Daoy (cell line): ENCODE measurements at places on chromosomes 1 and 21. TPM values are rescaled to one million over a fixed set of nuclear protein-coding genes. Genes with fewer than 3 reads are reported as not detected.
A peak's percentile ranks its signal among the peaks of the same experiment; 100 is the strongest.

DNA sequence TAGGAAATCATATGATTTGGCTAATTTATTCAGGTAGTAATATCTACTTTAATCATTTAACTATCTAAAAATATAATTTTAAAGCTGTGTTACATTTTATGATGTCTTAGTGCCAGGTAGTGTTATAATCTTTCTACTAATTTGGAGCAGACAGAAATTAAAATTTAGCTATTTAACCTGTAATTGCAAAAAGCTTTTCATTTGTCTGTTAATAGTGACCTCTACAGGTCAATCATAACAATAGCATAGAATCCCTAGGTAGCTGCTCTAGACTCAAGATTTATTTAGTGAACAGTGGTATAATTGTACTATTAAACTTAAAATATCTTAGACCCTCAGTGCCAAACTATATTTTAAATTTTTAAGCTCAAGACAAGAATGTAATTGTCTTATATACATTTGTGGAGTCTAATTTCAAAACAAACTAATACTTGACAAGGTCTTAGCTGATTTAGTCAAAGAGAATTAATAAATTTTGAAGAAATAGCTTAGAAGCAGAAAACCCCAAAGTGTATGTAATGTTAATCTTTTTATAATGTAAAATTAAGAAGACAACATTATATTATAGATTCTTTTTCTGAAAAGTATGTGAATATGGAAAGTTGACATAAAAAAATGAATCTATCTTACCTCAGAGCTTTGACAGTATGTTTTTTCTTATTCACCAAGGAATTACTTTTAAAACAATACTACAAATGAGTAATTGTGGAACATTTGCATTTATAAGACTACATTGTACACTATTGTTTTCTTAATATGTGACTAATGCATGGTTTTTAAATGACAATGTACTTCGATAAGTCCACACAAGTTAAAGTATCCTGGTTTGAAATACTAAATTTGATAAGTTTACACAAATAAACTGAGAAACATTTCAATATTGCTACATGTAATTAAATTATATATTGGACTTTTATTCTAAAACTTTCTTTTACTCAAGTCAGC, 64.1 kb upstream of the RNPC3 start:
- no peak for DNase-seq

- peak; percentile 72 for DNase-seq
These were observed at the start of gene CSMD2 for GRCh38 chr1:34164771-34165391. Gene CSMD2, minus strand, starts transcription at chr1:34165230. Its CDS starts 133 bp downstream, at chr1:34165097.

GRCh38 chr1:208036106-208036808, 125.3 kb upstream of the CD34 start:
- DNase-seq = no peak

DNA sequence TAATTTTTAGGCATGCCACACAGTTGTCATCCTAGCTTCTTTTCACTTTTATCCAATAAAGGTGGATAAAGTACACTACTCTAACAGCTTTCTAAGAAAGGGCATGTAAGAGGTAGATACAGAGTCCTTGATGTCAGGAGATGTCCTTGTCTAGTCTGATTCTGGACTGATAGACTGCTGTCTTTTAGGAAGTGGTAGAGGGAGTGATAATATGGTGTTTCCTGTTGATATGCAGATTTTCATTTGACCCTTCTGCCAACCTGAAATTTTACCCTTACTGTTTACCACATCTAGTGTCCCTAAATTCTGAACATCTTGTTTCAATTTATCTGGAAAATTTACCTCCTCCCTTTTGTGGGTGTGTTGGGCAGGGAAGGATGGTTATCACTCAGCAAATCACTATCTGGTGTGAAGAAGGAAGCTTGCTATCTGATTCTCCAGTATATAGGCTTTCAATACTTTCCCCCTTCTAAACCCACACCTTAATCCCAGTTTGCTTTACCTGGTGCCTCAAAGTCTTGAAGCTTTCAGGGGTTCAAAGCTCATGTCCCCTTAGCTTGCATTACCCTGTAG, 354.9 kb upstream of the SNX7 start:
- DNase-seq = no peak

- DNase-seq = no peak
These were observed 21.0 kb upstream of the CBR3 start for GRCh38 chr21:36113647-36114428.

DNA sequence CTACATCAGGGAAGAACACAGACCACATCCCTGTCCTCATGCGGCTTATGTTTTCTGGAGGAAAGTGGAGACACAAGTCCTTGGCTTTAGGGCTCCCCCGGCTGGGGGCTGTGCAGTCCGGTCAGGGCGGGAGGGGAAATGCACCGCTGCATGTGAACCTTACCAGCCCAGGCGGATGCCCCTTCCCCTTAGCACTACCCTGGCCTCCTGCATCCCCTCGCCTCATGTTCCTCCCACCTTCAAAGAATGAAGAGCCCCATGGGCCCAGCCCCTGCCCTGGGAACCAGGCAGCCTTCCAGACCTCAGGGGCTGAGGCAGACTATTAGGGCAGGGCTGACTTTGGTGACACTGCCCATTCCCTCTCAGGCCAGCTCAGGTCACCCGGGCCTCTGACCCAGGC, 45.5 kb downstream of the TNNT2 start:
- DNase-seq = no peak

DNA sequence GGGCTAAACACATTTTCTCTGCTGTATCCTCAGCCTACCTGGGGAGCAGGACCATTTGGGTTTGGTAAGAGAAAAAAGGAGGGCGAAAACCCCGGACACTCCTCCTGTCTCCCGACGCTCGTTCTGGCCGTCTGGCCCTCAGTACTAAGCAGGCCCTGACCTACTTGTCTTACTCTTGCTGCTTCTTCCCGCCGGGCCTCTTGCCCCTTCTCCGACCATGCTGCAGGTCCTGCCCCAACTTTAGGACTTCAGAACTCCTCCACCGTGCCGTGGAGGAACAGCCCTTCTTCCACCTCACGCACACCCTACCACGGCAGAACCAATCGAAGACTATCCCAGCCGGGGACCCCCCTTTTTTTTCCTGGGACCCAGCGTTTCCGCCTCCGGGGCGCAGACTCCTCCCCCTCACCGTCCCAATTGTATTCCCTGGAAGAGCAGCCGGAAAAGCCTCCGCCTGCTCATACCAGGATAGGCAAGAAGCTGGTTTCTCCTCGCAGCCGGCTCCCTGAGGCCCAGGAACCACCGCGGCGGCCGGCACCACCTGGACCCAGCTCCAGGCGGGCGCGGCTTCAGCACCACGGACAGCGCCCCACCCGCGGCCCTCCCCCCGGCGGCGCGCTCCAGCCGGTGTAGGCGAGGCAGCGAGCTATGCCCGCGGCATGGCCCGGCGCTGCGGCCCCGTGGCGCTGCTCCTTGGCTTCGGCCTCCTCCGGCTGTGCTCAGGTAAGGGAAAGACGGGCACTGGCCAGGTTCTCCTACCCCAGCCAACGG, at the start of gene CHRNB2:
TSS of gene CHRNB2 (plus strand) at position 393 of the 771 bp plus-strand sequence. CDS start at position 660, 267 bp downstream.
- peak; percentile 81 for DNase-seq

GRCh38 chr1:170530972-170531757, 801 bp upstream of the GORAB start:
- no peak for DNase-seq

DNA sequence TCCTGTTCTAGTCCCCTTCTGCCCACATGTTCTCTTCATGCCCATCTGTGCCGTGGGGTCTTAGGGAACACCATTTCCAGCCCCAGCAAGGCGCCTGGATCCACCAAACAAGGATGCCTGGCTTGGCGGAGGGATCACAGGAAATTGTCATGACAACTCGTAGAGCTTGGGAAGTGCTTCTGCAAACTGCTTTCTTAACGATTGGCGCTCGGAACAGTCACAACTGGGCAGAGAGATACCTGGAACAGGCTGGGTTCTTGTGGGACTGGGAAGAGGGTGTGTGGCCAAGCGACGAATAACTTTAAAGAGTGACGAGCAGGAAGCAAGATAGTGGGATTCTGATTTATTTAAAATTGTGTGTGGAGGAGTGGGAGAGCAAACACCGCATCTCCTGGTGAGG, 329.8 kb downstream of the RPS6KC1 start:
- DNase-seq = no peak

DNA sequence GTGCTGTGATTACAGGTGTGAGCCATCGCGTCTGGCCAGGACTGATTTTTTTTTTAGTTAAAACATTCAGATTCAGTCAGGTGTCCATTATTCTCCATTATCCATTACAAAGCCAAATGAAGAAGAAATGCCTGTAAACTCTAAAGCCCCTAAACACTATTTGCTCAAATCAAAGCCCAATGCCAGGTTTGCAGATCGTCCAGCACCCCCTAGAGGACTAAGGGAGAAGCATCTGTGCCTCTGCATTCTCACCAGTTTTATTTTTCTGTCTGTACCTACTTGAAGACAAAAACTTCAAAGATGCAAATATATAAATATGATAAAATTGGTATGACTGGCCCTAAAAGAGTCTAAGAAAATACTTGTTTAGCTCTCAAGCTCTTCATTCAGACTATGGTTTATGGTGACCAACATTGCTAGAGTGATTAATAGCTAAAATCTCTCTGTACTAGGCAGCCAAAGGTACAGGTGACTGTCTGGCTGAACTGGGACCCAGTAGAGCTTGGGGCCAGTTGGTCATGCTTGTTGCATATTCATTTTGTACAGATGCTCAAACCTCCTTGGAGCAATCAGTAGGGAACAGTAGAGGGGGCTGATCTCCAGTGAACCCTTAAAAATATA, 138.4 kb downstream of the SYT2 start:
- DNase-seq = no peak

GRCh38 chr1:6358144-6358624, 35.4 kb downstream of the ACOT7 start:
- DNase-seq = peak; percentile 89

DNA sequence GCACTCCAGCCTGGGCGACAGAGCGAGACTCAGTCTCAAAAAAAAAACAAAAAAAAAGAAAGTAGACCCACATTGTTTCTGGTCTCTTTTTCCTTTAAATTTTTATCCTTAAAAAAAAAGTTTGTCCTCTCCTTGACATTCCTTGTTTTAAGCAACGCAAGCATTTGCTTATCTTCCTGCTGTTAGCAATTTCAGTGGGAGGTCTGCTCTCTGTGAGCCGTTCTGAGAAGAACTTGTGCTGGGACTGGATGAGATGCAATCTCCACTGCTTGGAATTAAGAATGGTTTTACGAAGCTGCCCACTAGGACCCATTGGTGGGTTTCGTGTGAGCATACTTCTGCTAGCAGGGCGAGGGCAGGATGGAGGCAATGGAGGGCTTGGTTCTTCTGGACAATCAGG, 225.1 kb upstream of the TMEM51 start:
- DNase-seq = no peak

- DNase-seq = no peak
These were observed 253.8 kb downstream of the DYRK1A start for GRCh38 chr21:37620401-37620800.

DNA sequence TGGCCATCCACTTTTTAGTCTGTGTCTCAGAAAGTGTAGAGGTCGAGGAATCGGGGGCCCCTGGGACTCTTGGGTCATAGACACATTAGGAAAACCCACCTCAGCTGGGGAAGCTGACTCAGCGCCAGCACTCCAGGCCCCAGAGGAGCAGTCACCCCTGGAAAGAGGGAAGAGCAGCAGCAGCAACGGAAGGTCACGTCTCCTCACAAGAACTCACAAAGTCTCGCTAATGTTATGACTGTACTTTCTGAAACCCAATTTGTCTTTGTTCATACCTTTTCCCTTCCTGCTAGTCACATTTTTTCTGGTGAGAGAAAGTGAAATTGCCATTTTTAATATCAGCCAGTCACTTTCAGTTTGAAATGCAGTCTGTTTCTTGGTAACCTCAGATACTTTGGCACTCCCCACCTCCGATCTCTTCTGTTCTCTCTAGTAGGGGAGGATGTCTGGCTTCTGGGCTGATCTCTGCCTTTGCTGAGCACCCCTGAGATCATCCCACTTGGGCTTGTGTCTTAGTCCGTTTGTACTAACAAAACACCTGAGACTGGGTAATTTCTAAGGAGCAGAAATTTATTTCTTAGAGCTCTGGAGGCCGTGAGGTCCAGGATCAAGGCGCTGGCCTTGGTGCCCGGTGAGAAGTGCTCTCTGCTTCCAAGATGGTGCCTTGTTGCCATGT, 6.0 kb upstream of the NLRP3 start:
- no peak for DNase-seq

- DNase-seq = no peak
These were observed 5.0 kb upstream of the KIF21B start for GRCh38 chr1:201028461-201028889.

DNA sequence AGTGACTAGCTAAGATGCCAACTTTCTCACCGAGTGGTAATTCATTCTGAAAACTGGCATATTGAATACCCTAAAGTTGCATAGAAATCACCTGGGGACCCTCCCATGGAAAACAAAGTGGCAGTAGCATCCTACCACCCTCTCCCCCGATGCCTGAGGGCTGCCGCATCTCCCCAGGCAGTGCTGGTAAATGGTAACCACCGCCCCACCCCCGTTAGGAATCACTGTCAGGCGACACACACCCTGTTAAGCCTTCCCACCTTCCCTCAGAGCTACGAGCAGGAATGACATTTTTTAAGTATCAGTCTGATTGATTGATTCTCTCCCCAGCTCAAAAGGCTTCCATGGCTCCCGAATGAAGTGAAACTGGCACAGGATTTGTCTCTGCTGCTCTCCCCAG, 28.3 kb downstream of the TMPRSS2 start:
- DNase-seq = no peak

DNA sequence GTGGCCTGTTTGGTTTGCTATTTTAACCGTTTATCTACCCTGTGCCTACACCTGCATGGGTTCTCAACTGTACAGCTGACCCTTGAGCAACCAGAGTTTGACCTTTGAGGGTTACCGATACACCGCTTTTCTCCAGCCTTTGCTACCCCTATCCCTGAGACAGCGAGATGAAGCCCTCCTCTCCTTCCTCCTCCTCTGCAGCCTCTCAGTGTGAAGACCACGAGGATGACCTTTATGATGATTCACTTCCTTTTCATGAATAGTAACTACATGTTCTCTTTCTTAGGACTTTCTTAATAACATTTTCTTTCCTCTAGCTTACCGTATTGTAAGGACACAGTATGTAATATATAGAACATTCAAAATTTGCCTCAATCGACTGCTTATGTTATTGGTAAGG, 14.5 kb upstream of the RNF187 start:
- DNase-seq = no peak

GRCh38 chr1:176183618-176184017, 23.5 kb downstream of the COP1 start:
- no peak for DNase-seq

GRCh38 chr1:115190540-115191170, 101.4 kb upstream of the TSPAN2 start:
- no peak for DNase-seq

GRCh38 chr21:43879348-43880110, 14.5 kb downstream of the AGPAT3 start:
- no peak for DNase-seq

DNA sequence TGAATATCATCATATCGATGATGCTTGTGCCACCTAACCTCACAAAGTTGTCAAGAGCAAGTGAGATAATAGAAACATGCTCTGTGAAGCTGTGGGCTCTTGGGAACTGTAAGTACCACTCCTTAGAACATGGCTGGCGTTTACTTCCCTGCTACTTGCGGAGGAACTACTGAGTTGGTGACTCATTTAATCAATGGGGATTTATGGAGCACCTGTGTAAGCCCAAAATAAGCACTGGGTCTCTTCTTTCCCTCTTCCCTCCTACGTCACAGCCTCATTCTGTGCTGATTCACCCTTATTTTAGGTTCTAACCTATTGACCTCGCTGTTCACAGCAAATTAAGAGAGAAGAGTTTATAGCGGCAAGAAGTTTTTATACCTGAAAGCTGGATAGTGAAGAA, 52.9 kb downstream of the PRDM2 start:
- no peak for DNase-seq

NR1I3 gene
- total RNA-seq = not detected in 2 replicates

RASSF5 gene
- 0.69 and 1.5 TPM in 2 replicates for total RNA-seq

PKP1 gene
- total RNA-seq = 0.18 and 0.34 TPM in 2 replicates

MATN1 gene
- 0.06 TPM in 1 of 2 replicates, not detected in the other for total RNA-seq

RBM11 gene
- 4.1 and 4.4 TPM in 2 replicates for total RNA-seq

AMY2A gene
- not detected in 2 replicates for total RNA-seq

BSDC1 gene
- 69.0 and 75.7 TPM in 2 replicates for total RNA-seq

RGS7 gene
- 0.27 and 0.74 TPM in 2 replicates for total RNA-seq

OR2W3 gene
- total RNA-seq = 3.8 and 6.7 TPM in 2 replicates
